ENCODE measurements at places on chromosomes 12 and 14.
A peak's percentile ranks its signal among the peaks of the same experiment; 100 is the strongest.

DNA sequence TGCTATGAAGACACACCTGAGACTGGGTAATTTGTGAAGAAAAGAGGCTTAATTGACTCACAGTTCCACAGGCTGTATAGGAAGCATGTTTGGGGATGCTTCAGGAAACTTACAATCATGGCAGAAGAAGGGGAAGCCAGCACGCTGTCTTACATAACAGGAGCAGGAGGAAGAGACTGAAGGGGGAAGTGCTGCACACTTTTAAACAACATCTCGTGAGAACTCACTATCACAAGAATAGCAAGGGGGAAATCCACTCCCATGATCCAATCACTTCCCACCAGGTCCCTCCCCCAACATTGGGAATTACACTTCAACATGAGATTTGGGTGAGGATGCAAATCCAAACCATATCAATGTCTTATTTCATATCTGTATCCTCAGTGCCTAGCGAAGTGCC lies 307.2 kb downstream of the ATP23 start:
- DNase-seq, result no peak

- DNase-seq, result no peak
Observed at GRCh38 chr14:23538785-23539184, 12.8 kb downstream of the ZFHX2 start.

- no peak for DNase-seq
Observed at GRCh38 chr12:31368666-31369361, 42.9 kb upstream of the SINHCAF start.

- no peak for DNase-seq
Observed at GRCh38 chr14:102164965-102165364, 25.3 kb downstream of the WDR20 start.

DNA sequence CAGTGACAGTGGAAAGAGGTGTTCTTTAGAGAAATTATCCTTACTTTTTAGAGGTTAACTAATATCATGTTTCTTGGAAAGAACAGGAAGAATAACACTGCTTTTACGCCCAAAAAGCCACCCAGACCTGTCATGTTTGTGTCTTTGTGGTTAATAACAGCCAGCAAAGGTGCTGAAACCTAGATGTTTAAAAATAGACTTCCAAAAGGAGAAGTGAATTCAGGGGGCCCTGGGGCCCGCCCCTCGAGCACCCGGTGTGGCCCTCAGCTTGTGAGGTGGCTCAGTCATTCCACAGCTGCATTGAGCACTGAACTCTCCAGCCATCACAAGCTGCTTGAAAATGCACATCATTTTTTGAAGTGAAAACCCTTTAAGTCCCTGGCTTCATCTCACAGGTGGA lies 20.8 kb upstream of the AMN start:
- DNase-seq, result no peak

- peak; percentile 3 for DNase-seq
Observed at GRCh38 chr12:7642876-7643309, 22.8 kb downstream of the APOBEC1 start.

GRCh38 chr14:92389598-92390158 lies 66.7 kb downstream of the SLC24A4 start:
- DNase-seq, result no peak

DNA sequence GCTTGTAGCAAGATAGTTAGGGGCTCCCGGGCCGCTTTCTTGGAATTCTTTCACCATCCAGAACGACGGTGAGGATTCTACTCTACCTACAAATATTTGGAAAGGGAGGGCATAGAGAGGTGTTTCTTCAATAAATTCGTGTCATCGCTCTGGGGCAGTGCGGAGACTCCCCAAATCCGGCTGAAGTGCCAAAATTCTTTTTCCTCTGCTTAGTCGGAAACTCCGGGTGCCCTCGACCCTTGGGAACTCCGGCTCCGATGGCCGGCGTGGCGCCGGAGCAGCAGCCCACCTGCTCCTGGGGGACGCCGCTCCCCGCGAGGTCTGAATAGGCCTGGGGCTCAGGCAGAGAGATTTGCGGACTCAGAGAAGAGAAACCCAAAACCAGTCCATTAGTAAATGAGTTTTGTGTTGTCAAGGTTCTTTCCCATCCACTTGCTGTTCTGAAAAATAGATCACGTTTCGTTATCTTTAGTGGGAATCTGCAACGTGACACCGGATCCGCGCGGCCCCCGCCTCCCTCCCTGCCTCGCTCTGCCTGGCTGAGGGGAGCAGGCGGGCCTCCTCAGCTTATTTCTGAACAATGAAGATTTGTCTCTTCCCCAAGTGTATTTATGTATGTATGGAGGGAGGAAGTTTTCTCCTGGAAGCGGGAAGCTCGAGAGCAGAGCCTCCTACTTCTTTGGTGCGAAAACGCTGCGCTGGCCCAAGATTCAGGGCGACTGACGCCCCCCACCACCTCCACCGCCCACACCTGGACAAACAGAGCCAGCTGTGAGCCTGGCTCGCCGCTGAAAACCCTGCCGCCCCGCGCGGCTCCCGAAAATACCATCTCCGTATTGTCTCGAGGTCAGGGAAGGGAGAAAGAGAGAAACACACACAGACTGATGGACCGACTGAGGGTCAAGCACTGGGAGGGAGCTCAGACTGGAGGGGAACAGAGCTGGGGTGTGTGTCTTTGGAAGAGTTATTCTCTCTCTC lies 3.7 kb upstream of the SIX1 start:
- DNase-seq, result no peak

GRCh38 chr12:95922231-95922630 lies 20.2 kb downstream of the CCDC38 start:
- DNase-seq, result no peak

- peak; percentile 78 for DNase-seq
Observed at GRCh38 chr12:30806989-30807694, 52.4 kb upstream of the CAPRIN2 start.

- DNase-seq, result no peak
Observed at GRCh38 chr12:69687390-69687789, 11.7 kb downstream of the BEST3 start.

DNA sequence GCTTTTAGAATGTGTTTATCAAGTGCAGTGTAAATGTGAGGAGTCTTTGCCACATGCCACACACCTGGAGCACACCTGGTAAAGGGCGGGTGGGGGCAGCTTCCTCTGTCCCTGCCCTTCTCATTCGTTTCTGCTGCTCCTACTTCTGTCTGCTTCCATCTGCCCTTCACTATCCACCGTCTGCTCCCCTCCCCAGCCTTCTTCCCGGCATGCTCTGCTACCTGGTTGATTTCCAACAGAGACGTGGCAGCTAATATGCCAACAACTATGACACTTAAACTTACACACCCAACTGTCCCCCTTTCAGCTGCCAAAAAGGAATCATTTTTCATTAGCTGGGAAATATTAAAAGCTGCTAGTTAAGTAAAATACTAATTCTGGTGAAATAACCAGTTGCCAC lies 9.1 kb upstream of the CARMIL3 start:
- DNase-seq, result no peak

DNA sequence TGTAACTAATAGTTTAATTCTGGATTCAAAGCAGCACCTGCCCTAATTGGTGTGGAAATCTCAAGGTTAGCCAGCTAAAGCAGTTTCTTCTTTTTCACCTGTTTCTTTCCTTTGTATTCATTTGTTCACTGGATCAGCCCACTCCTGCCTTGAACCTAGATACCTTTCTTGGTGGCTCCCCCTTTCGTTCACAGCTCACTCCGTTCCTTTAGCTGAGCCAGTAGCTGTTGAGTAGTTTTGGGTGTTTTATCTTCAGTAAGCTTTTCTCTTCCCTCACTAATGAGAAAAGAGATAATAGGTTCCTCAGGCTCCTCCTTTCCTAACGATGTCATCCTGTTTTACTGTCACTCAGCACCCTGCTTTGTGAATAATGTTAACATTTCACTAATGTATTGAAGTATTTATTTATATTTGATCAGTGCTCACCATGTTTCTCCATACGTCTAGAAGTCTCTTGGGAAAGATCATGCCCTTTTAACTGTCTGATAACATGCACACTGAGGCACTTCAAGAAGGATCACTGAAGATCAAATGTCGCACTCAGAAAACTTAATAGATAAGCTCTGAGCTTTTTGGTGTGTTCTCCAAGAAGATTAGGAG lies 121.1 kb downstream of the TGFB3 start:
- DNase-seq, result no peak

DNA sequence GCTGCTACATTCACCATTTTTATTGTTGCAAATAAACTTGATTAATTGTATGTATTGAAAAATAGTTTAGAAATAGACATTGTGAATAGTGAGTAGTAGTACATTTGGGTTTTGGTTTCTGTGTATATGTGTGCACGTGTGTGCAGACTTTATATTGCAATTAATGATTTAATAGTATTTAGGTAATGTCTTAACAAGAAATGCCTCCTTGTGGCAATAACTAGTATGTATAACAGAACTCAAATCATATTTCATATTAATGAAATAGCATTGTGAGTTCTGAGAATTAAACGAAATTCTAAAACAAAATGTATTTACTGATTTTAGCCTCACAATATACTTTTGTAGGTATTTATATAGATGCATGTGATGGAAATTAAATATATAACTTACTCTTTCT lies 100.1 kb downstream of the SCAF11 start:
- no peak for DNase-seq

- no peak for DNase-seq
Observed at GRCh38 chr14:51014086-51014485, 69.8 kb upstream of the PYGL start.

DNA sequence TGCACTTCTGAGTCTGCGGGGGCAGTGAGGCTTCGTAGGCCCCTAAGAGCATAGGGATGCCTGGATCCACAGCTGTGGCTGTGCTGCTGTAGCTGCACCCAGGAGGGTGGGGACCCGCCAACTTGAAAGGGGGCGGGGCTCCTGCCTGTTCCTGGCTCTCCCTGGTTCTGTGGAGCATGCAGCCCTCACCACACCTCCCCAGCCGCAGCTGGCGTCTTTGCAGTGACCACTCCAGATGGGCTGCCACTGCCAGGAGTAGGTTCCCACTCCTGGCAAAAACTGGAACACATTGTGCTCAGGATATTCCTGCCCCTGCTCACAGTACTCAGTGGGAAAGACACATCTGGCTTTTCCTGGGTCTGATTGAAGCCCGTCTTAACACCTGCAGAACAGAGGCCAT lies 35.8 kb downstream of the TIMELESS start:
- no peak for DNase-seq

- DNase-seq, result no peak
Observed at GRCh38 chr12:132225214-132225613, 81.0 kb downstream of the NOC4L start.

DNA sequence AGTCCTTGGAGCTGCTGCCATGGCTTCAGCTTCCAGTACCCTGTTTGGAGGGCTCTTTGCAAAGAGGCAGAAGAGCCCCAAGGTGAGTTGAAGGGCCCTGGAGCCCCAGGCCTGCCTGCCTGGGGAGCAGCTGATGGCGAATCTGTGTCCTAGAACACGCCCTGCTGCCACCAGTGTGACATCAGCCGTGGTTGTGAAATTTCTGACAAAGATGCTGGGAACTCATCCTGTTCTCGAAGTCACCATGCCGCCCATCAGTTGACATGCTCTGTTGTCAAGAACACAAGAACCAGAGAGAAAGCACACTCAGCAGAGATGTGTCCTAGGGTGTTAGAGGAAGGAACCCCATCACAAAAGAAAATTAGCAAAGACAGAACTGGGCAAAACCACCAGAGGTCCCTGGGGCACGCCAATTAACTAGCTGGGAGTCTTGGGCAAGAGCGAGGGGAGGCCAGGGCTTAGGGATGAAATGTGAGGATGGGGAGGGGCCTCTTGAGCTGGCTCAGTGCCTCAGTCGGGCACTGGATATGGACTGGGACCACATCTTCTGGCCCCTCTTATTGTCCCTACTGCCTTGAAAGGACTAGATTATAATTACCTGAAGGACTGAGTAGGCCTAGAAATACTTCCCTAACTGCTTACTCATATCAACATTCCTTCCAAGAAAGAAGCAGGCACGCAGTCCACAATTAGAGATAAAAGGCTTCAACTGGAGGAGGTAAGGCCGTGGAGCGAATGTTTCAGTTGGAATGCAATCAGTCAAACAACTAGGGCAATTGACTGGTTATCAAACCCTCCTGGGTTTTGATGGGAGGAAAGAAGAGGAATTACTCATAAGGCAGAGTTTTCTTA lies 163.1 kb downstream of the CACNA1C start:
- no peak for DNase-seq

DNA sequence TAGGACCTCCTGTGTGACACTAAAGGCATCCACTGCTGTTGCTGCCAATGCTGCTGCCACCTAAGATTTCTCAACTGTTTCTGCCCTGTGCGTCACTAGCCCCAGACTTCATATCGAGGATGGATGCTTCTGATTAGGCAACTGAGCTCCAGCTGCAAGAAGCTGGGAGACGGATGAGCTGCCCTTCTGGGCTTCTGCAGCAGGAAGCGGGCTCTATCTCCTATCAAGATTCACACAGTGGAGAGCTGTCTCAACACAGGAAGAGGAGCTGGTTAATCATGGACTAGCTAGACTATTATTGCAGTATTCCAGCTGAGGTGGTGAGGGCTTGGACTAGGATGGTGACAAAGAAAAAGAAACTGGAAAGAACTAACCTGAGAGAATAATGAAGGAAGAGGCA lies 59.2 kb upstream of the PELI2 start:
- no peak for DNase-seq

DNA sequence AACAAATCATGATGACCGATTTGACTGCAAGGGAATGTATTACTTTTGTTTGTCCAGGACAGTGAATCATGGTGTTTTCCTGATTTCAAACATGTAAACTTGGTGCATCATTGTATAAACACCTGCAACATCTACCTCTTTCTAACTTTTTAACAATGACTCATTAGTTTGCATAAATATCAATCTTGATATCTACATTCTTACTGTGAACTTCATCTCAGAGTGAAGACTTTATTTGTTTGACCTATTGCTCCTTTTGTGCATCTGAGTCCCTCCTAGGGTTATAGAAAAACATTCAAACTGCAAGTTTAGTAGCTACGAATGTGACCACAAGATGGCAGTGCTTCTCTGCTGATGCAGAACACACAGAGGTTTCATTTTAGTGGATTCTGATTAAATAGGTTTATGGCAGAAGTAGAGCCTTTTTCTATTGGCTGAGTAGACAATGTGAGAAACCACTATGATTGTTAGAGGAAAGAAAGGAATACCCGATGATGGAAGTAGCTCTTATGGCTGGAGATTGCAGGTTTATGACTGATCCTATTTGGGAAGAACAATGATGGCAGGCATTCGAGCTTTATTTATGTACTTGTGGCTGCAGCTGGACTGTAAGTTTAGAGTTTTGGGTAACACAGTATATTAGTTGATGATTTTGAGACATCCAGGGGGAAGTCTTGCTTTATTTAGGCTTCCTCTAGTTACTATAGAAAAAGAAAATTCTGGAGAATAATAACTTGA lies 244.2 kb upstream of the OR4E1 start:
- peak; percentile 91 for DNase-seq

- DNase-seq, result no peak
Observed at GRCh38 chr14:89252887-89253532, 164.0 kb downstream of the FOXN3 start.

DNA sequence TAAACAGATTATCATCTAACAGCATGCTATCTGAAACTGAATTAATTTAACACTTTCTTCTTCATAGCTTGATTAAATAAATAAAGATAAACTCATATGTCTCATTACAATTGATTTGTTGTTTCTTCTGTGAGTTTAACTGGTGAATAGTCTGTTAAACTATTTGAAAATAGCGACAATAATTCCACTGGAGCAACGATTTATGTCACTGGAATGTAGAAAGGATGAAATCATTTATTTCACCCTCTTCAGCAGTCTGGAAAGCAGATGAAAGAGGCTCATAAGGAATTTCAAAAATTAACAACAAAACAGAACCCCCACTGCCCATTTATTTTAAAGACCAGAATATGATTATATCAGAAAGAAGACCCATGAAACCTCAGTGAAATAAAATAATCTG lies 1165.1 kb upstream of the USP15 start:
- DNase-seq, result no peak

- no peak for DNase-seq
Observed at GRCh38 chr12:115636546-115636945, 640.9 kb downstream of the MED13L start.
